ENCODE measurements at places on chromosomes 13 and 19.

DNA sequence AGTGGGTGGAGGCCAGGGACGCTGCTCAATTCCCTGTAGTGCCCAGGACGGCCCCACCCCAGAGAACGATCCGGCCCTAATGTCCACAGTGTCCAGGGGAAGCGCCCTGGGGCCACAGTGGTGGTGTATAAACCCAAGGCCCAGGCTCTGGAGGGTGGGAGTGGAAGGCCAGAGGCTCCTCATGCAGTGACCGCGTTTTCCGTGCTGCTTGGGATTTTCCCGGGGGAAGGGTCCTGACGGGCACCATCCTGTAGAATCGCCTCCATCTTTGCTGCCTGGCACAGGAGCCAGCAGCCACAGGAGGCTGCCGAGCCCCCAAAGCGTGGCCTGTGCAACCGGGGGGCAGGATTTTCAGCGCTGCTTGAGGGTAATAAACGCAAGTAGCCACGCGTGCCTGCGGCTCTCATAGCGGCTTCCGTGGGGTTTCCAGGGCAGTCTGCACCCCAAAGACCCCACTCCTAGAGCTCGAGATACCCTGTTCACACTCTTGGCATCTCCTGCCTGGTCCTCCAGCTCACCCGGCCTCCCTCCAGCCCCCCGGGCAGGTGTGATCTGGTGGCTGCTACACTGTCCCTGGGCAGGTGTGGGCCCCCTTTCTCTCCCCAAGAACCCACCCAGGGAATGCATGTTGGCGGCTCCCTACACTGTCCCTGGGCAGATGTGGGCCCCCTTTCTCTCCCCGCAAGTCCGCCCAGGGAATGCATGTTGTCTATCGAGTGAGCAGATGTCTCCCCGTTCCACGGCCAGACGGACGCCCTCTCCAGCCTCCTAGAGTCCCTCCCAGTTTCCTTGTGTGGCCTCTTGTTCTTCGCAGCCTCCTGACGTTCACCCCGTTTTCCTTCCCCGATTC, 2.2 kb downstream of the NCLN start:
- no peak for DNase-seq

GRCh38 chr19:6055013-6055795, 55.1 kb downstream of the RFX2 start:
- no peak for DNase-seq

DNA sequence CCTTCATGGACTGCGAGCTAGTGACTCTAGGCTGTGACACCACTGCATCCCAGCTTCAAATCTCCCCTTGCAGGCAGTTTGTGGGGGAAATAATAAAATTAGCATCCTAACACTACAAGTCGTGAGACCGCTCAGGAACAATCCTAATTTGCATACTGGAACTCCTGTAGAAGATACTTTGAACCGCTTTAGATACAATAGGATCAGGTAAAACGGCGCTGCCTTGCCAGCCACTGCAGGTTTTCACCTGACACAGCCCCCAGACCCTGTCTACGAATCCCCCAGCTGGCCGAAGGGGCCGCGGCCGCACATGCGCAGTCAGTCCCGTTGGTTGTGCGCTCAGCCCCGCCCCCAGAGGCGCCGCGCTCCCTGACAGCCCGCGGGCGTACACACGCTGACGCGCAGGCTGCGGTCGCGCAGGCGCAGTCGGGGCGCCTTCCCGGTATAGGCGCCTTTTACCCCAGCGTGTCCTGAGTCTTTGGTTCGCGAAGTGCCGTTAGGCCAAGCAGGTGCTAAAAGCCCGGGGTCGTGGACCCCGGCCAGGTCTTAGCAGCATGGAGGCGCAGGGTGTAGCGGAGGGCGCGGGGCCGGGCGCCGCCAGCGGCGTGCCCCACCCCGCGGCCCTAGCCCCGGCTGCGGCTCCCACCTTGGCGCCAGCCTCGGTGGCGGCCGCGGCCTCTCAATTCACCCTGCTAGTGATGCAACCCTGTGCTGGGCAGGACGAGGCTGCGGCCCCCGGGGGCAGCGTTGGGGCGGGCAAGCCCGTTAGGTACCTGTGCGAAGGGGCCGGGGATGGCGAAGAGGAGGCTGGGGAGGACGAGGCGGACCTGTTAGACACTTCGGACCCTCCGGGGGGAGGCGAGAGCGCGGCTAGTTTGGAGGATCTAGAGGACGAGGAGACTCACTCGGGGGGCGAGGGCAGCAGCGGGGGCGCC, at the start of gene RFXAP:
Gene RFXAP (plus strand): TSS at position 419 of the 935 bp plus-strand sequence. CDS start 136 bp downstream, at position 555.
- DNase-seq = peak; percentile 95

DNA sequence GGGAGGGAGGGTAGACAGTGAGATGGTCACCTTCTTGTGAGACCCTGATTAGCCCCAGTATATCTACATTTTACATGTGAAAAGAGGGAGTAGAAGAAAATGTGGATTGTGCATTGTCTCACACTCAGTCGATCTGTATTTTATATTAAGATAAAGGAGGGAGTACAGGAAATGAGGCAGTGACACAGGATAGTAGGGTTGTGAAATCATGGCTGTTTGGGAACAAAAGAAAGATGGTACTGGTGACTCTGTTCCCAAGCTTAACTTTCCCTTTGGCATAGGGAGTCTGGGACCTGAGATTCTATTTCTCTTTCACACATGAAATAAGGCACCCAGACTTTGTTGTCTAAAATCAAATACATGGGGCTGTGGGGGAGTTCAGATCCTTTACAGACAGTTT, 194.7 kb downstream of the ABCC4 start:
- no peak for DNase-seq

DNA sequence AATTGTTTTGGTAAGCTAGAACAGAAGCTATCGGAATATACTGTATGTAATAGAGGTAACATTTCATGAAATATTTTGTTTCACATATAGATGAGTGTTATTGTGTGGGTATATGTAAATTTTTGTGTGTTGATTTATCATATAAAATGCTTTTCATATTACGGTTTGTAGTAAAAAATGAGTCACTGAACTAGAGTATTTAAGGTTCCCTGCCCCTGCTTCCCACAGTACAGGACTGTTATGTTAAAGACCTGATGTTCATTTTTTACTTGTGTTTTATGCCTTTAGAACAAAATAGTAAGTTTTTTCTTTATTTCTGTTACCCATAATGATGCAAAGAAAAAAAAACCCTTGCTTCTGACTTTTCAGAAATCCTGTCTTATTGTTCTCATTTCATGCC, 243.4 kb downstream of the ENOX1 start:
- no peak for DNase-seq

GRCh38 chr13:83151308-83151660, 731.0 kb downstream of the SLITRK1 start:
- no peak for DNase-seq

DNA sequence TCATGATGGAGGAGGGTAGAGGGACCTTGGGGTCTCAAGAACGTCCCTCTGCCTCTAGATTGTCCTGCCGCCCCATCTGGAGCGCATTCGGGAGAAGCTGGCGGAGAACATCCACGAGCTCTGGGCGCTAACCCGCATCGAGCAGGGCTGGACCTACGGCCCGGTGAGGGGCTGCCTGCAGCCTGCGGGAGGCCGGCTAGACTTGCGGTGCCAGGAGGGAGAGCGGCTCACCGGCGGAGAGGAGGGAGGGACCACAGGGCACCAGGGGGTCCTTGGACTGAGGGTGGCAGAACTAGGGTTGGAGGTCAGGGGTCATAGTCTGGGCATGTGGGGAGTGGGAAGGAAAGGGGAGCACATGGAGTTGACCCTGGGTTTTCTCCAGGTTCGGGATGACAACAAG, 29.9 kb downstream of the RYR1 start:
- no peak for DNase-seq

GRCh38 chr13:20672772-20673171, 30.7 kb upstream of the IL17D start:
- no peak for DNase-seq

DNA sequence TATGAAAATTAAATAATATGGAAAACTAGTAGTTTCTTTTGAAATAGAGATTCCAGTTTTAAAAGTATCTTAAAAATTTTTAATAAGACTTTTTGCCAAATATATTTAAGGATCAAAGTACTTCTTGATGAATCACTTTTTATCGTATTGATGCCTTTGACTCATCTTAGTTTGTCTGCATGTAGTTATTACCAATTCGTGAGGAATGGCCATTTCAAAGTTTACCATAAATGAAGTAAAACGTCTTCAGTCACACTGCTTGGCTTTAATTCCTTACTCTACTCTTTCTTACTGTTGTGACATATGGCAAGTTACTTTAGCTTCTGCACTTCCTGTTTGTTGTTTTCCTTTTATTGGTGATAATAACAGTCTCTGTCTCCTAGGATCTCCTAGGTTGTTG, 38.3 kb downstream of the NDFIP2 start:
- no peak for DNase-seq

DNA sequence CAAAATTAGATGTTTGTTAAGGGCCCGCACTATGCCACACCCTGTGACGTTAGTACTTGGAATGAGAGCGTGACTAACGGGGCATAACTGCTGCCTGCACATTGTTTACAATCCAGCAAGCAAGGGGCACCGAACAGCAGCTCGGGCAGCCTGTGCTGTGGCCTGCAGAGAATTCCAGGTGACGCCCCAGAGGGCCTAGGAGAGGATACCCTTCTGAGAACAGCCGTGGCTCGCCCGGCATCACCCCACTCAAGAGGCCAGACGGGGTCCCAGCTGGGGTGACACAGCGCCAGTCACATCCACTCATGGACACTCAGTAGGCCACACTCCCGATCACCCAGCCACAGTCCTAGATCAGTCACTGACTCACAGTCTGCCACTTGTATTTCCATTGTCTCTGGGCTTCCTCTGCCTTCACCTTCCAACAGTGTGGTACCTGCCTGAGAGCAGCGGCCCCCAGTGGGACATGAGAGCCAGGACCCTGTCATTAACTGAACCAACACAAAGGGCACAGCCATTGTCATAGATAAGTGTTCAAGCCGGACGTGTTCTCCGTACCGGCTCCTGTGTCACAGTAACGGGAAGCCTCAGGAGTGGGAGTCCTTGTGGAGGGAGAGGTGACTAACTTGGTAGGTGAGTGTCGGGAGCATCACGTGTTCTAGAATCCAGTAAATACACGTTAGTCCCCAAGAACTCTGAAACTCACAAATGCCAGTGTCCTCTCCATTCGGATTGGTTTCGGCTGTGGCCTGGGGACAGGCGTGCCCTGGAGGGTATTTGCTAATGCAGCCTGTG, 7.5 kb downstream of the ZNF331 start:
- no peak for DNase-seq

- DNase-seq = no peak
These were observed 288.0 kb upstream of the MAB21L1 start for GRCh38 chr13:35764326-35765015.

DNA sequence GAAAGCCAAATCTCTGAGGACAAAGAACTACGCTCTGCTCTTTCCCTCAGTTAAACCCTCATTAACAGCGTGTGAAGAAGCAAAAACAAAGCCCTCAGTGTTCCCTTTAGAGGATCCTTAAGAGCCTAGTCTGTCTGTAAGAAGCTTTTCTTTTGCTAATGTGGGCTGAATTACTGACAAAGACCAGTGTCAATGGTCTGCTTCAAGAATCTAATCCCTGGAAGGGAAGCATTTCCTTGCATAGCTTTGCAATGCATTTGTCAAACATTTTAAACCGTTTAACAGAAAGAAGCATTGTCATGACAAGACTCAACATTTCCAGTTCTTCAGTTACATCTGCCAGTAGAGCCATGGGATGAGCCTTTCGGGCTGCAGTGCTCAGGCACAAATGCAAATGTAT, 64.9 kb downstream of the EDNRB start:
- no peak for DNase-seq

- DNase-seq = no peak
These were observed at the start of gene PRX for GRCh38 chr19:40413291-40413845. Gene PRX, minus strand, starts transcription at chr19:40413378. Its CDS starts 5,446 bp downstream, at chr19:40407932.

DNA sequence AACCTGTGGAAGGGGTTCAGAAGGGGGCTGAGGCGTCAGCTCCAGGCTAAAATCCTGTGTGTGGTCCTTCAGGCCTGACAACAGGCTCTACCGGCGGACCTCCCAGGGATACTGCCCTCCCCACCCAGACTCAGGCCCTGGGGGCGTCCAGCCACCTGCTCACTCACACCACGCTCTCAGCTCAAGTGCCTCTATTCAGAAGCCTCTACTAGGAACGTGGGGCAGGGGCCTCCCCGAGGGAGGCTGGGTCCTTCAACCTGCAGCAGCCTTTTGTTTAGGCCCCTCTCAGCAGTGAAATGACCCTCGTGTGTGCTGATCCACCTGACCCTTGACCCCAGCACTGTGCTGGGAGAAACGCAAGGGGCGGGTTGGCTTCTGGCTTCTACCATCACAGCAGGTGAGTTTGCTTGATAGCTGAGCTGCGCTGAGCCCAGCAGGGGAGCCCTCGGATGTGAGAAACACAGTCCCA, 10.6 kb downstream of the PLPP2 start:
- no peak for DNase-seq

DNA sequence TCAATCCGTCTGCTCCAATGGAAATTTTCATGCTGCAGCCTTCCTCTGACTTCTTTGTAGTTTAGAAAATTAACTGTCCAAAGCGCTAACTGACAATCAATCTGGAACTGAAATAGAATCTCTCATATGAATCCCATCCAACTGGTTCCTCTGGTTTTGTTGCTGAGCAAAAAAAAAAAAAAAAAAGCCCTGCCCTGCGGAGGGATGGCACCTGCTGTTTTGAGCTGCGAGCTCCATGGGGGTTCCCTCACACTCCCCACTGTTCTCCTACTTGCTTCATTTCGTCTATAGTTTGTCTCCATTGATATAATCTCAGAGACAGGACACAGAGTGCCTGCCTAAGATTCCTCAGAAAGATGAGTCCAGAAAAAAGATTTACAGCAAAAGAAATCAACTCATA, 33.4 kb downstream of the FAAP24 start:
- DNase-seq = no peak

DNA sequence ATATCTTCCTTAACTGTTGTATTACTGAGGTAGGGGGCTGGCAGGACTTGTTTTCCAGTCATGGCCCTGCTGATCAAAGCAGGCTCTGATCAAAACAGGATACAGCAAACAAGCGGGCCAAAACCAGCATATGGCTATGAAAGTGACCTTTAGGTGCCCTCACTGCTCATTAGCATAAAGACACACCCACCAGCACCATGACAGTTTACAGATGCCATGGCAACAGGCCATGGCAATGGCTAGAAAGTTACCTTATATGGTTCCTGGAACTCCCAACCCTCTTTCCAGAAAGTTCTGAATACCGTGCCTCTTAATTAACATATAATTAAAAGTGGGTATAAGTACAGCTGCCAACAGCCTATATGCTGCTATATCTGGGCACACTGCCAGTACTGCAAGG, 551.4 kb upstream of the SGCG start:
- no peak for DNase-seq

DNA sequence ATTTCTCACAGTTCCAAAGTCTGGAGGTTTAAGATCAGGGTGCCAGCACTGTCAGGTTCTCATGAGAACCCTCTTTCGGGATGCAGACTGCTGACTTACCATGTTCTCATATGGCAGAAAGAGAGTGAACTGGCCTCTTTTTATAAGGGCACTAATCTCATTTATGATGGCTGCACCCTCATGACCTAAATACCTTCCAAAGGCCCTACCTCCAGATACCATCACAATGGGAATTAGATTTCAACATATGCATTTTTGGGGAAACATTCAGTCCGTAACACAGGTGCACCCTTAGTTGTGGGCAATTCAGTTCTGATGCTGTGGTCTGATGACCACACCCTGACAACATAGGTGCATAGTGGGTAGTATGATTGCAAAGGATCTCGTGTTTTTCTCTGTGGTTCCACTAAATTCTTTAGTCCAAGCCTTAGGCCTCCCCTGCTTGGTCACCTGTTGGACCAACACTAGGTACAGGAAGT, 33.3 kb downstream of the GARRE1 start:
- no peak for DNase-seq

GRCh38 chr13:40576369-40576768, 90.1 kb downstream of the FOXO1 start:
- no peak for DNase-seq

- DNase-seq = no peak
These were observed 35.1 kb downstream of the GJA3 start for GRCh38 chr13:20125783-20126165.
